ENCODE measurements at places on chromosomes 12 and 14.
A peak's percentile ranks its signal among the peaks of the same experiment; 100 is the strongest.

GRCh38 chr12:58463051-58463450, 457.3 kb downstream of the LRIG3 start:
- DNase-seq: no peak

- no peak for DNase-seq
These were observed 25.1 kb upstream of the ANO2 start for GRCh38 chr12:5969974-5970690.

DNA sequence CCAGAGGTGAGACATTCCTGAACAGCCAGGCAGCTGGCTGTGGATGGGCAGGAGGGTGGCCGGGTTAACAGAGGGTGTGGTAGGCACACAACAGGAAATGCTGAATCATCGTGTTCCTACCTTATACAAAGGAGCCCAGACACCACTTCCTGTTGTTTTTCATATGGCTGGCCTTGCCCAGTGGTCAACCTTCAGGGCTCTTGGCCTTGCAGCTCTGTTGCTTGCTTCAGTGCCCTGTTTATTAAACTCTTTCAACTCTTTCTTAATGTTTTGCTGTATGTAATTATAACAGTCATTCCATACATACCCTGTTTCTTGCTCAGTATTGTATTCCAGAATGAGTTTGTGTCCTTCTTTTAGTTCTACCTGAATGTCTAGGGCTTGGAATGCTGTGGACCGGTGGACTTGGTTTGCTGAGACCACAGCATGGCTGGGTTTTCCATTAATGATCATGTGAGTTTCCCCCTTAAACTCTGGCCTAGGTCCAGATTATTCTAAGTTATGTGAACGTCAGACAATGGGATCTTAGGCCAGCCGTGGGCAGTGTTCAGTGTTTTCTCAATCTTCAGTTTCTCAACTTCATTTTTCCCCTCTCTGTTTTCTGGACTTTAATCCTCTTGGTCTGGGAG, 11.9 kb downstream of the CFAP54 start:
- peak; percentile 49 for DNase-seq

DNA sequence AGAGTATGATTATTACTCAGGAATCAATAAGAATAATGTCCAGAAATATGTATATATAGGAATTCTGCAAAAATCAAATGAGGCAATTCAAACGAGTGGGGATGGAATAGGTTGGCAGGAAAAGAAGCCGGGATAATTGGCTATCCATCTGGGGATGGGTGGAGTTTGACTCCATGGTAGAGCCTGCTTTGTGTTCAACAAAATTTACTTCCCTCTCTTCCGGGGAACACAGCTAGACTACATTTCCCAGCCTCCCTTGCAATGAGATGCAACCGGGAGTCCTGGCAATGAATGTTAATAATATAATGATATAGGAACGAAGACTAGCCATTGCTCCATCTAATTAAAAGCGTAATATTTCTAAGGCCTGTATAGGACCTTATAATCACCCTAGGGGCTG, 146.6 kb downstream of the EFCAB11 start:
- no peak for DNase-seq

DNA sequence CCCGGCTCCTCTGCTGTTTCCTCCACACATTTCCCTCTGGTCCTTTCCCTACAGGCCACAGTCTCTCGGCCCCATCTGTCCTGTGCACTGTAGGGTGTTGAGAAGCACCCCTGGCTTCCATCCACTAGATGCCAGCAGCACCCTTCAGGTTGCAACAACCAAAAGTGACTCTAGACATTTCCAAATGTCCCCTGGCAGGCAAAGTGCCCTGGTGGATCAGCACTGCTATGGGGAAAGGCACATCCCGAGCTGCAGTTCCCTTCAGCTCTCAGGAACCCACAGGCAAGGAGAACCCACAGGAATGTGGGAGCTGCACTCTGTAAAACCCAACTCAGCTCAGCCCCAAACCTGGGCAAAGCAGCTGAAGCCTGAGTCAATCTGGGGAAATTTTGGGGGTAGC, 77.0 kb downstream of the RBM19 start:
- no peak for DNase-seq

DNA sequence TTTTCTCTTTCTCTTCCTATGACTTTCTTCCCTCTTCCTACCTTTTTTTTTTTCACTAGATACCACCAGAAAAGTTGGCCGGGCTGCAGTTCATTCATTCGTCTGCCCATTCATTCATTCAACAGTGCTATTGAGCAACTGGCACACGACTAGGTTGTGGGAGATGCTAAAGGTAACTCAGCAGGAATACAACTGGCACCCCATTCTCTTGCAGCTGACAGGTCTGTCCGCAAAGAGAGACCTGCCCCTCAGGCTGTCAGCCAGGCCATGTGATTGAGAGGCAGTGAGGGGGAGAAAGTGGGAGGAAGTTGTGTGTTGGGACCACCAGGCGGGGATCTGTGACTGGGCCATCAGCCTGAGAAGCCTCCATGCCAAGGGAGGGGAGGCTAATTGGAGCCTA, 105.2 kb downstream of the TSPAN9 start:
- DNase-seq: no peak

GRCh38 chr14:104776961-104777807, 18.4 kb downstream of the AKT1 start:
- no peak for DNase-seq

GRCh38 chr12:105937009-105937408, 201.7 kb downstream of the NUAK1 start:
- DNase-seq: no peak

DNA sequence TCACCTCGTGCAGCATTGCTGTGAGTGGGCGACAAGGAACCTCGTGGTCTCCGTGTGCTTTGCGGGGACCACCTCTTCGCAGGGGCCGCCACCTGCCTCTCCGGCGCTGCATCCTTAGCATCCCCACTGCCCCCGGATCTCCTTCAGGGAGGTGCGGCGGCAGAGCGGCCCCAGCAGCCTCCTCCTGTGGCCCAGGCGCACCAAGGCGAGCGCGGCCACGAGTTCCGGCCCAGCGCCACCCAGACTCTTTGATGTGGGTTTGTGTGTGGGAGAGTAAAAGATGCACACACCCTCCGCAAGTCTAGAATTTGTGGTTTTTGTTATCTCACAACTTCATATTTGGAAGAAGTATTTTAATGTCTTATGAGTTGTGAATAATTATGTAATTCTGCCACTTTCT, 118.8 kb upstream of the DIO3 start:
- no peak for DNase-seq

- DNase-seq: no peak
These were observed 55.6 kb upstream of the ISM2 start for GRCh38 chr14:77554207-77554606.

GRCh38 chr14:60485057-60485597, 736 bp downstream of the C14orf39 start:
- DNase-seq: no peak

DNA sequence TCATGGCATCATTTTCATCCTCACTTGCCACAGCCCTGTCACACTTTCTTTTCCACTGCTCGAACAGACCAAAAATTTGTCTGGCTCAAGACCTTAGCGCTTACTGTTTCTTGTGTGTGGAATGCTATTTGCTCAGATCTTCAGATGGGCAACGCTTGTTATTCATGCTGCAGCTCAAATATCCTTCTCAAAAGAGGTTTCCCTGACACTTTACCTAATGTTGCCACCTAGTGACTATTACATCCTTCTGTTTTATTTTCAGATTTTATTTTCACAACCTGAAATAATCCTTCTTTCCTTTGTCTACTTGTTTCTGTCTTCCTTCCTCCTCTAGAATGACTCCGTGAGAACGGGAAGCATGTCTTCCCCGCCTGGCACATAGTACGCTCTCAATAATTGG, 5.6 kb downstream of the FBXO33 start:
- peak; percentile 2 for DNase-seq

GRCh38 chr12:111557271-111558106, 41.6 kb downstream of the ATXN2 start:
- no peak for DNase-seq

DNA sequence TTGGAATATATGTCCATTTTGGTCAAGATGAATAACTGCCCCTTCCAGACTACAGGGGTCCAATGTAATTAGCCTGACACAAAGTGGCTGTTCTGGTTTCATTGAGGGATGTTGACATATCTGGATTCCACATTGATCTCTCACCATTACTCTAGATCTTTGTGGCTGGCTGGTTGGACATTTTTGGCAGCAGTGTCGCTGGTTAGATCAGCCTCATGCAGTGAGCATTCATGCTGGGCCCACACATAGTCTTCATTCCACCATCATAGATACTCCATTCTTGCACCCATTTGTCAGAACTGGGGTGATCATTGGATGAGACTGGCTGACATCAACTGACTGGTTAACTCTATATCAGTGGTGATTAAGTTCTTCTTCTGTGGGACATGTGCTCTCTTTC, 74.4 kb downstream of the MGST1 start:
- no peak for DNase-seq

DNA sequence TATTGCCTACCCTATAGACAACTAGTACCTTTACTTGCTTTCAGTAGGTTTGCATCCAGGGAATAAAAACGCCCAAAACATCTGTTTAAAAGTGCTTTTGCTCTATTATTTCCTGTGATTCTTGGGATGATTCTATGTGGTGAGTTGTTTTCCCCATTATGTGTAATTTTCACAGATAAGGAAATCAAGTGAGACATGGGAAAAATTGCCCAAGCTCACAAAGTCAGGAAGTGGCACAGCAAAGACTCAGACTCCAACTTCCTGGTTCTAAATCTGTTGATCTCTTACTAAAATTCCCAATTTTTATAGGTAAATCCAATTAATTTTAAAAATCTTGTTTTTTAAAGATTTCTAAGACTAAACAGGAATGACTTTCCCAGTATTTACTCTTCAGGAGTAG, 39.0 kb downstream of the NID2 start:
- DNase-seq: no peak

DNA sequence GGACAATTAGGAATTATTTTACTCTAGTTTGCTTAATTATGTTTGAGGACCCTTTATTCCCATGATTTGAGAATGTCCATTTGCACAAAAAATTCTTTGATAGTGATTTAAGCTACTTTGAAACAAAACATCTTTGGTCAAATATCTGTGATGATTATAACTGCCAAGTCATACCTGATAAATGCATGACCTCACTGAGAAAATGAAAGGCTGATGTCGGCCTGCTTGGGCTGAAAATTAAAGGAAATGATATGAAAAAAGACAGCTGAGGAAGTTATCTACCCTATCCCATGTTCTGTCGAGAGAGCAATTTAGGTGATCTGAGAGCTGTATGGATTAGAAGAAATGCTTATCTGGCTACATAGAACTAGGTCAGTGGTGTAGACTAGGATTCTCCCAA, 43.6 kb downstream of the ATL1 start:
- DNase-seq: no peak

DNA sequence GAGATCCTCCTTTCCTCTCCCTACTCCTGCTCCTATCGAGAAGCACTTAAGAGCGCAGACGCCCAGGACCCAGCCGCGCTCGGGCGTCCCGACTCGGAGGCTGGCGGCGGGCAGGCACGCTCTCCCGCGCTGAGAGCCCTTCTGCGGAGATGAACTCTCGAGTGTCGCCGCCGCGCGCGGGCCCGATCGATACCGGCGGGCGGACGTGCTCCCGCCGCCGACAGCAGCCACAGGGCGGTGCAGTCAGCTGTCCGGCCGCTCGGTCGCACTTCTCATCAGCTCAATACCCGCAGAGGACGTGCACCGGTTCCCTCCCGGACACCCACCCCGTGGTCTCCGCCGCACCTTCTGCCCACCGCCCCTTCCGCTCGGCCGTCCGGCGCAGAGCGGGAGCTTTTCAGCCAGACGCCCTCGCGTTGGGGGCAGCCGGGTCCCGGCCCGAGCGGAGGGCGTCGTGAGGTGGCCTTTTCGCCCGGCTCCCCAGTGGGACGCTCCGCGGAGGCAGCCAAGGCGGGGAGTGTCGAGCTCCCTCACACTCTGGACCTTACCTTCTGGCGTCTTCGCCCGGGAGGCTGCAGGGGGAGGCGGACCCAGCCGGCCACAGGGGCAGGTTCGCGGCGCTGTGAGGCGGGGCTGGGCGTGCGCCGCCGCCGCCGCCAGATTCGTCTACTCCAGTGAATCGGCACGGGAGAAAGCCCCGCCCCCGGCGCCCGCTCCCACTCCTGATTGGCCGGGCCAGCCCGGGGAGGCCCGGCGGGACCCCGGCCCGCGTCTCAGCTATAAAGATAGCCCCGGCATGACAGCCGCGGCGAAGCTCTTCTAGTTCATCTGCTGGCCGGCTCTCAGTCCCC, at the start of gene INSM2:
Gene INSM2 (plus strand): TSS at position 808 of the 851 bp plus-strand sequence. CDS start 89 bp downstream, outside the sequence.
- peak; percentile 3 for DNase-seq

DNA sequence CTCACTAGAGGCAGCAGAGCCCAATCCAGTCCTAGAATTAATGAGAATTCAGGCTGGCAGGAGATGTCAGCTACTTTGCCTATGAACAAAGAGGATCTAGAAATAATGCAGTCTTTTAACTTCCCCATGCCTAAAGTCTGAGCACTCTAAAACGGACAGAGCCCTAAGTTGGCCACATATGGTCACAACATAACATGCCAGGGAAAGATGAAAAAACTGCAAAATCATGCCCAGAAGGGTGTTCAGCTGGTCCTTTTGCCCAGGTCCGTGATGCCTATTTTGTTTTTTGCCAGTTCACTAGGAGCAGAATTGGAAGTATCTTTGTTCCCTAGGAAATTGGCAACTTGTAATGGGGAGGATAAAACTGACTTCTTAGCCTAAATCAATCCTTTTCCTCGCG, 20.3 kb upstream of the LMNTD1 start:
- no peak for DNase-seq

DNA sequence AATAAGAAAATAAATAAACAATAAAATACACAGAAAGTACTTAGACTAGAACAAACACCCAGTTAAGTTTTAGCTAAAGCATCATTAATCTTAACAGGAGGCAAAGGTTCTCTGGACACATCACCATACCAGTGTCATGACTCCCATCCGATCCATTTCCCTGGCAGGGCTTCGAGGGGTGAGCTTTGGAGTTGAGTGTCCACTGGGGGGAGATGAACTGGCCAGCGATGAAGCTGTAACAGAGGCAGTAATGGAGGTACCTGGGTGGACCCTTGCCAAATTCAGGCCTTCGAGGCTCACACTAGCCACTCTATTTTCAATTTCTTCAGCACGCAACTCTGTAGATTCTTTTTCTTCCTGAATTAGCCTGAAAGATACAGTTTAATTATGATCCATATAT, 269.5 kb downstream of the ACSS3 start:
- DNase-seq: no peak

DNA sequence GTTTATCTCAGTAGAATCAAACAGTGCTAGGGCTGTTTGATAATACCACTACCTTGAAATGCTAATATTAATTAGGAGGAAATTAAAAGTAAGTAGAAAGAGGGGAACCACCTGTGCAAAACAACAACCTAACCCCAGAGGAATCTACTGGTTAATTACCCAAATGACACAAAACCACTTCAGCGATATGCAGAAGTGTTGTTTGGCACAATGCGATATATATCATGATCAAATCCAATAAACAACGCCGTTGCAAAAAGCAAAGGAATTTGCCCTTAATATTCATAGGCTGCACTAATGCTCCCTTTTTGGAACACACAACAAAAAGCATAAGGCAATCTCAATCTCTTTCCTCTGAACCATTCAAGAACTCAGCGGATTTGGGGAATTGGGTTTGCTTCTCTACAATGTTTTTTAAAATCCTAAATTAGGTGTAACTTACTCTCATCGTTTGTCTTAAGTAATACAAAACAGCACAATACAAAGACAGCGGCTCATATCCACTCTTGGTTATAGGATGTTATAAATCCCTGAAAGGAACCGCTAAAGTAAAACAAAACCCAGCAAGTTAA, 1.5 kb downstream of the MAP4K5 start:
- DNase-seq: no peak

- DNase-seq: peak; percentile 8
These were observed 717 bp downstream of the PKP2 start for GRCh38 chr12:32895688-32896431.

GRCh38 chr12:30257618-30258017, 438.1 kb downstream of the IPO8 start:
- no peak for DNase-seq

- DNase-seq: no peak
These were observed 135.9 kb downstream of the C12orf75 start for GRCh38 chr12:105466231-105466900.
